Fibroblast of skin of left biceps (primary cell): ENCODE measurements at places on chromosomes 16 and 17.
A peak's percentile ranks its signal among the peaks of the same experiment; 100 is the strongest.

- no peak for DNase-seq
Measured at GRCh38 chr17:43003542-43004172, 2.9 kb upstream of the IFI35 start.

DNA sequence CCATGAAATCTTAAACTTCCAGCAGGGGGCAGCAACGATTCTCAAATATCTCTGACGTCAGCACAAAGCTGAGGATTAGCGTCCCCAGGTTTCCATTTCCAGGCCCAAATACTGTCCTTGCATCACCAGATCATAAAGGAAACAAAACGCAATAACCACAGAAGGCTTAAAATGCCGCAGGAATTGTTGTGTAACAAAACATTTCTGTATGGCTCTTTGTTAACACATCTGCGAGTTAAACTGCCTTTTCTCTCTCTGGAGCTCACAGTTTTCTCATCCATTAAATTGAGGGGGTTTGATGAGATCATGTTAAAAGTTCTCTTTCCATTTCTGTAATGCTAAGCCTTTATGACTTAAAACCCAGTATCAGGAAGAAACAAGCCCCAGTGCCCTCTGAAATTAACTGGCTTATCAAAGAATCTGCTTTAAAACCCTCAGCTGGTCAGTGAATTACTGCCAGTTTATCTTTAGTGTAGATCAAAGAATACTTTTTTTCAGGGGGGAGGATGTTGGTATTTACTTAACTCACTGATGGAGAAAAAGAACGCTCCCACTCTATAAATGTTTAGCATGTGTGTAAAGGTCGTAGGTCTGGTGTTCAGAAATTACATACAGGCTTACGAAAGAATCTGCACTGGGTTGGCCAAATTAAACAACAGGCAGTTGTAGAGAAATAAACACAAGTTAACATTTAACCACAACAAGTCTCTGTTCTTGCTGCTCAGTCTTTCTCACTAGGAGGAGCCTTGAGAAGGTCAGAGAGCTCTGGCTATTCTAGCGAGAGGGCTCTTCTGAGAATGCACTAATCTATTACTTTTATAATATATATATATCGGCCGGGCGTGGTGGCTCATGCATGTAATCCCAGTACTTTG lies 10.6 kb upstream of the TERF2 start:
- DNase-seq = peak; percentile 87

- DNase-seq = no peak
Measured at GRCh38 chr16:17222871-17223401, 247.8 kb downstream of the XYLT1 start.

GRCh38 chr17:37065486-37066321 lies 117.0 kb downstream of the AATF start:
- no peak for DNase-seq

DNA sequence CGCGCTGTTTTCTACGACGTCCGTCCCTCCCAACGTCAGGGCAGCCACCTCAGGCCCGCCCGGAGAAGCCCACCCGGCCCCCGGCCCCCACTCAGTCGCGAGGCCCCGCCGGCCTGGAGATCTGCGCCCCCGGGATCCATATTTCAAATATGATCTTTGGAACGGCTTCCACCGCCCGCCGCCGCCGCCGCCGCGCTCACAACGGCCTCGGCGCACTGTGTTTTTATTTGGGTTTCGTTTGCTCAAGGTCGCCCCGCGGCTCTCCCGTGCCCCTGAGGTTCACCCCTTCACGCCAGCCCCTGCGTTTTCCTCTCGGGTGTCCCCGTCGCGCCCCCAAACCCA lies 4.2 kb upstream of the CBX4 start:
- no peak for DNase-seq

DNA sequence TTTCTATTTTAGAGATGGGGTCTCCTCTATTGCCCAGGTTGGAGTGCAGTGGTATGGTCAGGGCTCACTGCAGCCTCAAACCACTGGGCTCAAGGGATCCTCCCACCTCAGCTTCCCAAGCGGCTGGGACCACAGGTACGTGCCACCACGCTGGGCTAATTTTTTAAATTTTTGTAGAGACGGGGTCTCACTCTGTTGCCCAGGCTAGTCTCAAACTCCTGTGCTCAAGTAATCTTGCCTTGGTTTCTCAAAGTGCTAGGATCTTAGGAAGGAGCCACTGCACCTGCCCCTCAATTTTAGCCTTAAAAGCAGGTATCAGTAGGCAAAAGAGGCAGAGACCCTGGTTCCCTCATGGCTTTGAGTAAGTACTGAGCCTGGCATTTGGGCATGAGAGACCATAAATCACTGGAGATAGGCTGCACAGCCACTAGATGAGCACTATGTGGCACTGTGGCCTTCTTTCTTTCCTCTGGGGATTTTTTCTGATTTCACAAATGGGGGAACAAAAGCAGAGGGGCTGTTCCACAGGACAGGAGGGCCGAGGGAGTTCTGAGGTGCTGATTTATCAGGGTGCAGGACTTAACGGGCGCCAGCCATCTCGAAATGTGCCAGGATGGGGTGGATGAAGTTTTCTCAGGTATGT lies 82.2 kb downstream of the PLXDC1 start:
- peak; percentile 5 for DNase-seq

GRCh38 chr16:88522276-88522949 lies 47.8 kb upstream of the ZC3H18 start:
- no peak for DNase-seq

DNA sequence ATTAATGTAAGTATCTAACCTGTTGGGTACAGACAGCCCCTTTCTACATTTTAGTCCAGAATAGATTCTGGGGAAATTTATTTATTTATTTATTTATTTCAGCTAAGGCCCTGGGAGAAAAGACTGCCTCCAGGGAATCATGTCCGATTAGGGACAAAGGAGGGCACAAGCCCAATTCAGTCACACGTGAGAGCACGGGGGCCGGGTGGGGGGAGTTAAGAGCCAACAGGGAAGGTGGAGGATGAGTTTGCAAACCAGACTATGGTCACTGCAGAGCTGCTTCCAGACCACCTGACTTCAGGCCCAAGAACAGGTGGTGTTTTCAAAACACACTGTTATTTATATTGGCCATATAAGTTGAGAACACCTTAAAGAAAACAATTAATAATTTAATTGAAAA lies 1.6 kb upstream of the ZFHX3 start:
- DNase-seq = no peak

- DNase-seq = no peak
Measured at GRCh38 chr17:28953444-28954118, 2.3 kb upstream of the PHF12 start.

GRCh38 chr16:51971184-51971583 lies 575.8 kb downstream of the TOX3 start:
- DNase-seq = no peak

DNA sequence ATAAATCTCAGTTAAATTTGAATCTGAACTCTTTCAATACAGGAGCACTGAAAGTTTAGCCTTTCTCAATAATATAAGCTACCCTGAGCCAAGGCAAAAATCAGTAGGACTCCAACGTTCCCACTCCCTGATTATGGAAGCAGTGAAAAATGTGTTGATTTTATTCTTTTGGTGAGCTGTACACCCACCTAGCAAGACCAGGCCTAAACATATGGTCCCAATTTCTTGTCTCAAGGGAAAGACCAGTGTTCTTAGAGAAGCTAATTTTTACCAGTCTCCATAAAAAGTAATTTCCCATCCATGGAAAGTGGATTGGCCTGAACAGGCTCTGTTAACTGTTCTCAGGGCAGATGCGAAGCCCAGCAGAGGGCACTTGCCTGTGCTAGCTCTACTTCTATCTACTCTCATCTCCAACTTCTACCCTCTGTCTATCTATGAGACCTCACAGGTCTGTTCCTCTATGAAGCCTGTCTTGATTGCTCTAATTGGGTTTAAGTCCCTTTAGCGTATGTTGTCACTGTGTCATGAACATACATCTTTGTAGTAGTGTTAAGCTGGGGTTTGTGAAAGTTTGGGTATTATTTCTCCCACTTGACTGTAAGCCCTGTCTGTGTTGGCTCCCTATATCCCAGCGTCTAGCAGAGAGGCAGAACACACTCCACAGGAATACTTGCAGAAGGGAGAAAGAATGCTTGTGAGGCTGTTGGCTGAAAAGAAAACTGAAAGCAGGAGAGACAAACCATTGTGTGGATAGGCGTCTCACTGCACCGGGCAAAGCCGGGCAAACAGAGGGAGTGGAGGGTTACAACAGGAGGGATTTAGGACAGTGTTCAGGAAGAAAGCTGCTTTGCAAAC lies 167.1 kb upstream of the MAF start:
- DNase-seq = no peak

DNA sequence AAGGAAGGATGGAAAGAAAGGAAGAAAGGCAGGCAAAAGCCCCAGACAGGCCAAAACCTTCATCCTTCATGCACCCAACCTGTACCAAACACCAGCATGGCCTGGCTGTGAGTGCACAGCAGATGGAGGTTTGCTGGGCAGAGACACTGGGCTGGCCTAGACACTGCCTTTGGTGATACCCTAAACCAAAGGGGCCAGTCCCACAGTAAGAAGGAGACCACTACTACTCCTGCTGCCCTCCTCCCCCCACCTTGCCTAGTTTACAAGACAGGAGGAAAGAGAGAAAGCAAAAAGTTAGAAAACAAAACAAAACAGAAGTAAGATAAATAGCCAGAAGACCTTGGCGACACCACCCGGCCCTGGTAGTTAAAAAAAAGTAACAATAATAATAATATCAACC lies 19.1 kb downstream of the QPRT start:
- no peak for DNase-seq

DNA sequence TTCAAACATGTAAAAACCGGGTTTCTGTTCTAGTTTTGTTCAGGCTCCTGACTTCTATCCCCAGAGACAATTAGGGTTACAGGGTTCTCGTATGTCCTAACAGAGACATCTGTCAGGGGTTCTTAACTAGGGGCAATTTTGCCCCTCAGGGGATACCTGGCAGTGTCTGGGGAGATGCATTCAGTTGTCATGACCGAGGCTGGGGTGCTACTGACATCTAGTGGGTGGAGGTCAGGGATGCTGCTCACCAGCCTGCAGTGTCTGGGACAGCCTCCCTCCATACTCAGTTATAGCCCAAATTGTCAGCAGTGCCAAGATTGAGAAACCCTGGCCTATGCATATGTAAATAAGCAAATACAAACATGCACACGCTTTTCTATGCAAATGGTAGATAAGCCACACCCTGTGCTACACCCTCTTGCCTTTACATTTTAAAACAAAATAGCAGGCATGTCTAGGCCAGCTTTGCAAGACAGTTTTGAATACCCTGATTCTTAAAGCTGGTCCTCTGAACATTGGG lies 37.4 kb downstream of the CLEC16A start:
- DNase-seq = no peak

DNA sequence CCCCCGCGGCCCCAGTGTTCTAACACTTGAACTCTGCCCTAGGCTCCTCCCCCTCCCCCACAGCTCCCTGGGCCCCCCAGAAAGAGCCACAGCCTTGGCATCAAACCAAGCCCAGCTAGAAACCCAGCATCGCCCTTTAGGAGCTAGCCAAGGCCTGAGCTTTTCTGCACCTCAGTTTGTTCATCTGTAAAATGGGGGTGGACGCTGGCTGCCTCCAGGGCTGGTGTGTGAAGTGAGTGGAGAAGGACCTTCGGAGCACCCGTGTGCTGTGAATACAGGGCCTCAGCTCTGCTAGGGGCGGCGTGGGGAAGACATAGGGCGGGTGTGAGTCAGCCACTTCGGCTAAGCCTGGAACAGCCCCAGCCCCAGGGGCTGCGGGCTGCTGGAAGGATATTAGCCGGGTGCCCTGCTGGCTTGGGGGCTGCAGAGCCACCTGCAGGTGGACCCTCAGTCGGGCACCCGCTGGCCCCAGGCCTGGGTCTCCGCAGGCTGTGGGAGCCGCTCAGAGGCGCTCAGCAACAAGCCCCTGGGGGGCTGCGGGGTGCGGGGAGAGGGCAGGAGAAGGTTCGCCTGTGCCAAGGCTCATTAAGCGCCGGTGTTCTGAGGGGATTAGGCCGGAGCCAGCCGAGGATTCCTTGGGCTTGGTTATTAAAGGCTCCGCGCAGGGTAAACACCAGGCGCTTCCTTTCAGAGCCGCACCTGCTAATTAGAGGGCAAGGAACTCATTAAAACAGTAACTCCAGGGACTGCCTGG lies 217.0 kb upstream of the CIBAR2 start:
- no peak for DNase-seq

GRCh38 chr16:28898266-28898665 lies 20.0 kb downstream of the ATP2A1 start:
- no peak for DNase-seq

GRCh38 chr17:65772989-65773388 lies 211.5 kb upstream of the AXIN2 start:
- DNase-seq = no peak

- DNase-seq = peak; percentile 65
Measured at GRCh38 chr16:83706394-83706793, 101.4 kb upstream of the HSBP1 start.

- DNase-seq = no peak
Measured at GRCh38 chr16:50997679-50998078, 153.4 kb downstream of the SALL1 start.

DNA sequence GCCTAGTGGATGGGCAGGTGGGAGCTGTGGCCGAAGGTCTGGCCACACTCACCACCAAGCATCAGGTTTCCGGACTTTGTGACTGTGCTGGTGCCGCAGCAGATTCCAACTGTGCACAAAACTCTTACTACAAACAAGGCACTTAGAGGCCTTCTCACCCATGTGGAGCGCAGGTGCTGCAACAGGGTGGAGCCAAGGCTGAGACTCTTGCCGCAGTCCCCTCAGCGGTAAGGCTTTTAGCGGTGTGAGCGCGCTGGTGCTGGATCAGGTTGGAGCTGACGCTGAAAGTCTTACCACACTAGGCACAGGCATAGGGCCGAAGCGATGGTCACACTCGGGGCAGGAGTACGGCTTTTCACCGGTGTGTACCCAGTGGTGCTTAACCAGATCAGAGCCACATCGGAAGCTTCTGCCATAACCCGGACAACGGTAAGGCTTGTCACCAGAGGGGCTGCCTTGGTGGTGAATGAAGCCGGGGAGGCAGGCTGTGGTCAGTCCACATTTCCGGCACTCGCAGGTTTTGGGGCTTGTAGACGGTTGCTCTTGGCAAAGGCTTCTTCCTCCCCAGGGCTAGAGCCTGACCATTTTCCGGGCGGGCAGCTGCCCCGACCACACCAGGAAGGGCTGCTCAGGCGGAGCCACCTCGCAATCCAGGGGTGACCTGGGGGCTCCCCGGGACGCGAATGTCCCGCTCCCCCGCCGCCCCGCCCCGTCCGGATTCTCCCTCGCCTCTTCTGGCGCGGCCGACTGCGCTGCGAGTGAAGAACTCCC lies 1.0 kb upstream of the ARMC5 start:
- no peak for DNase-seq

- DNase-seq = no peak
Measured at GRCh38 chr16:92431-93339, 14.7 kb downstream of the MPG start.
